SJSA1 (cell line): ENCODE measurements at places on chromosomes 1 and 21. TPM values are rescaled to one million over a fixed set of nuclear protein-coding genes. Genes with fewer than 3 reads are reported as not detected.

DNA sequence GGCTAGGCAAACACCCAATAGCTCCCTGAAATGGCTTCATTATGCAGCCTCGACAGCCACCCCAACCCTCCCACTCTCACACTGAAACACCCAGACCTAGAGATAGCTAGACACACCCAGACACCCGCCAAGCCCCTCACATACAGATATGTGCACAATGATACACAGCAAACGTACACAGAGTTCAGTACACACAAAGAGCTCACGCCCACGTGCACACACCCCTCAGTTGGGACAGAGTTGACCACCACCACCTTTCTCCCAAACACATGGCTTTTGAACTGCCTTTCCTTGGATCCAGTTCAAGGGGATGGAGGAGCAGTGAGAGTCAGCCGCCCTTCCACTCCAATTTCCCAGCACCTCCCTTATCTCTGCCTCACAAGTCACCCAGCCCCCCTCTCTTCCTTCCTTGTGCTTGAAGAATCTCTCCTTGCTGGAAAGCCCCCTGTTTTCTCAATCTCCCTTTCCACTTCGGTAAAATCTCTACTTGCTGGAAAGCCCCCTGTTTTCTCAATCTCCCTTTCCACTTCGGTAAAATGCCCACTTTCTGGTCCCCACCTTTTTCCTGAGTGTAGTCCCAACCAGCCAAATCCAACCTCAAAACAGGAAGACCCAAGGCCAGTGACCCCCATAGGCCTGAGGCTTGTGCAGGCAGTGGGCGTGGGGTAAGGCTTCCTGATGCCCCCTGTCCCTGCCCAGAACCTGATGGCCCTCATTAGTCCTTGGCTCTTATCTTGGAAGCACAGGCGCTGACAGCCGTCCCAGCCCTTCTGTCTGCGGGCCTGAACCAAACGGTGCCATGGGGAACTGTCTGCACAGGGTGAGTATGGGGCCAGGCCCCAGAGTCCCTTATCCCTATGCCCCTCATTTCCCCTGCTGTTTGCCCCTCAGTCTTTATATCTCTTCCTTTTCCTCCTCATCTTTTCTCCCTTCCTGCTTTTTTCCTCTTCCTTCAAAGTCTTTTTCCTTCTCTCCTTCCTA, at the start of gene ACKR1:
TSS of gene ACKR1 (plus strand) at position 715 of the 981 bp plus-strand sequence. CDS start at position 800, 85 bp downstream.
- no peak within 1 kb of the TSS for H3K27ac ChIP-seq
- no peak within 1 kb of the TSS for H3K4me3 ChIP-seq
- H3K4me1 ChIP-seq = no peaks in the 10 kb centered on the region
- no peaks in the 10 kb centered on the region for H3K36me3 ChIP-seq
- H3K27me3 ChIP-seq = no peaks in the 10 kb centered on the region; the same call in none of the 2 replicates

- no peaks in the 10 kb centered on the region for H3K27me3 ChIP-seq
- H3K36me3 ChIP-seq = no peaks in the 10 kb centered on the region
- no peak overlapping the region for H3K27ac ChIP-seq
- no peak overlapping the region for H3K4me3 ChIP-seq
- H3K4me1 ChIP-seq = no peaks in the 10 kb centered on the region
- DNase-seq = no peak
Measured at GRCh38 chr1:228050571-228051231, 31.8 kb upstream of the ARF1 start.

DNA sequence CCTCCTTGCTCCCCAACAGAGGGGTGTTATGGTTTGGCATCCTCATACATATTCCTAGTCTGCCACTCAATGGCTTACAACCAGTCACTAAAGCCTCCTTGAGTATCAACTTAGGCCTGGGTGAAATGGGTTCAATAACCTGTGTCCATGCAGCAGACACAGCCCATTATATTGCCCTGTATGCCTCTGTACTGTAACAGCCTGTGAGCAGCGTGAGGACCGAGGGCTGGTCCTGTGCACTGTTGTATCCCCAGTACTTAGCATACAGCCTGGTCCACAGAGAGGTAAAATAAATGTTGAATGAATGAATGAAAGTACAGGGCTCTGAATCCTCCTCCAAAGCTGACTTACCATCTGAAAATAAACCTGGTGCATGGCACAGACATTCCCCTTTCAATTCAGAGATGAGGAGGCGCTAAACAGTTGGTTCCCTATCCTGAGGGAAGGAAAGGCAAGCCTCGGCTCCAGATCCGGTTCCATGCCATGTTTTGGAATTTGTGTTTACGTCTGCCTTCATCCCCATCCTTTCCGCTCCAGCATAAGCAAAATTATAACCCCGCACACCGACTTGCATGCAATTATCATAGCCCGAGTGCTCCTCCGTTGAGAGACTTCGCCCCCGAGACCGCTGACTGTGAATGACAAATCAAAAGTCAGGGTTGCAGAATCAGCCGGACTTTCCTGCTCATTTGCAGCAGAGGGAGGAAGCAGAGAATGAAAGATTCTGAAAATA, 45.0 kb upstream of the DNAJC6 start:
- H3K4me3 ChIP-seq = no peak overlapping the region
- no peaks in the 10 kb centered on the region for H3K36me3 ChIP-seq
- no peak for DNase-seq
- no peak overlapping the region for H3K27ac ChIP-seq
- no peaks in the 10 kb centered on the region for H3K4me1 ChIP-seq

Gene AK2
- total RNA-seq = 230 and 391 TPM in 2 replicates
